Ecto neural progenitor cell (in vitro differentiated cells): ENCODE measurements at places on chromosomes 1 and 21.

DNA sequence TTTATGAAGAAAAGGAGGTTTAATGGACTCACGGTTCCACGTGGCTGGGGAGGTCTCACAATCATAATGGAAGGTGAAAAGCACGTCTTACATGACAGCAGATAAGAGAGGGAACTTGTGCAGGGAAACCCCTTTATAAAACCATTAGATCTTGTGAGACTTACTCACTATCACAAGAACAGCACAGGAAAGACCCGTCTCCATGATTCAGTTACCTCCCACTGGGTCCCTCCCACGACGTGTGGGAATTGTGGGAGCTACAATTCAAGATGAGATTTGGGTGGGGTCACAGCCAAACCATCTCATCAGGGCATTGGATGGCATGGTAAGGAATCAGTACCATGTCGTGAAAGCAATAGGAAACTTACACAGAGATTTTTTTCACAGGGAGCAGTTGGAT, 63.1 kb downstream of the MTR start:
- no peak for DNase-seq

DNA sequence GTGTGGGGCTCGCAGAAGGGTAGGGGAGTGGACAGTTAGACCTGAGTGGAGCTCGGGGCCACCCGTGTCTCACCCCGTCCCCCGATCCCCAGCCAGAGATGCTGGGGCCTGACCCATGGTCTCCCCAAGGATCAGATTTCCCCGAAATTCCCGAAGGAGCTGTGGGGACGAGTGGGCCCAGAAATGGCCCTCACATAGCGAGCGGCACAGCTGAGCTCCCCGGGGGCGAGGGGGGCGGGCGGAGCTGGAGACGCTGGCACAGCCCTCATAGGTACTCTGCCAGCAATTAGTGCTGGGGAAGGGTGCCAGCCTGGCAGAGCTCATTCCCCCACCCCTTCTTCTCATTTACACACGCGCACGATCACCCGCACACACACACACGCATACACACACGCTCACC, 9.2 kb downstream of the CASZ1 start:
- DNase-seq: no peak

GRCh38 chr1:234861761-234862160, 251.8 kb upstream of the IRF2BP2 start:
- no peak for DNase-seq

DNA sequence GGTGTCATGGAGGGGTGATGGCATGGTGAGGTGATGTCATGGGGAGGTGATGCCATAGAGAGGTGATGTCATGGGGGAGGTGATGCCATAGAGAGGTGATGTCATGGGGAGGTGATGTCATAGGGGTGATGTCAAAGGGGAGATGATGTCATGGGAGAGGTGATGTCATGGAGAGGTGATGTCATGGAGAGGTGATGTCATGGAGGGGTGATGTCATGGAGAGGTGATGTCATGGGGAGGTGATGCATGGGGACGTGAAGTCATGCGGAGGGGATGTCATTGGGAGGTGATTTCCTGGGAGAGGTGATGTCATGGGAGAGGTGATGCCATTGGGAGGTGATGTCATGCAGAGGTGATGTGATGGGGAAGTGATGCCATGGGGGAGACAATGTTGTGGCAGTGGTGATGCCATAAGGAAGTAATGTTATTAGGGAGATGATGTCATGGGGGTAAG, 92.1 kb upstream of the C1orf174 start:
- no peak for DNase-seq

GRCh38 chr1:8219530-8219929, 98.4 kb upstream of the SLC45A1 start:
- DNase-seq: no peak

DNA sequence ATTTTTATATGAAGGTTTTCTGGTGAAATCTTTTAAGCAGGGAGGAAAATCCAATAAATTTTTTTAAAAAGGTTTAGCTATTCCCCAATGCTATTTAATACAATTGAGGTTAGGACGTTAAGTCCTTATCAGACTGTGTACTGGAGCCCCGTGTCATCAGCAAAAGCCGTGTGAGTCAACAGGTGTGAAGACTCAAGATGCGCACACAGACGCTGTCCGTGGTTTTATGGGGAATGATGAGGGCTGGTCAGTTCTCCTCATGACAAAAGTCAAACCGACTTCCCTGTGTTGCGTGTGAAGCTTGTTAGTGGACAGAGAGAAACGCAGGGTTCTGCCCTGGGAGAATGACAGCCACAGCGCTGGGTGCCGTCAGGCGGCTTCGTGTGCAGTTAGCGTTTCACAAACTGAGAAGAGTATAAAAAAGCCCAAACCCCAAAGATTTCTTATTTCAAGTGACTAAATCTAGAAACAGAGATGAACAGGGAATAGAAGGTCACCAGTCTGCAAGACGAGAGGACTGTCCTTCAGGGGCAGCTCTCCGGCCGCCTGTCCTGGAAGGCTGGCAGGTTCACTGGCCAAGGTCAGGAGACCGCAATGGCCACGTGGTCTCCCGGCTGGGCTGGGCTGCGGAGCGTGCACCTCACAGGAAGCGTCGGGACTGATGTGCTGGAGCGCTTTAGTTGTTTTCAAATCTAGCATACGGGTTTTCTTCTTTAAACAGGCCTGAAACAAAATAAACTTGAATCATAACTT, 22.4 kb downstream of the PTTG1IP start:
- no peak for DNase-seq

GRCh38 chr1:191876631-191877030, 281.6 kb upstream of the RGS18 start:
- DNase-seq: no peak

DNA sequence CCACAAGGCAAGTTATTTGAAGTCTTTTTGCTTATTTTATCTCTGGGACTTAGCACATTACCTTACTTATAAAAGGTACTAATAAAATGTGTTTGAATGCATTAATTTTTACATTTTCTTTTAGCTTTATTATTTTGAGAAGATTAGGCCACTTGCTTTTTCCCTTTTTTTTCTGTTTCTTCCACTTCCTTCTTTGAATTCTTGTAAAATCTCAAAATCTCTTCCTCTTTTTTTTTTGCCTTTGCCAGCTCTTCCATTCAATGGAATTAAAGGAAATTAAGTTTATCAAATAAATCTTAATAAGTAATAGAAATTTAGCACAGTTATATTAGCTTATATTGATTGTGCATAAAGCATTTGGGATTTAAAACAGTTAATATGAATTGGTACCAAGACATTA, 260.9 kb downstream of the SRGAP2C start:
- no peak for DNase-seq

DNA sequence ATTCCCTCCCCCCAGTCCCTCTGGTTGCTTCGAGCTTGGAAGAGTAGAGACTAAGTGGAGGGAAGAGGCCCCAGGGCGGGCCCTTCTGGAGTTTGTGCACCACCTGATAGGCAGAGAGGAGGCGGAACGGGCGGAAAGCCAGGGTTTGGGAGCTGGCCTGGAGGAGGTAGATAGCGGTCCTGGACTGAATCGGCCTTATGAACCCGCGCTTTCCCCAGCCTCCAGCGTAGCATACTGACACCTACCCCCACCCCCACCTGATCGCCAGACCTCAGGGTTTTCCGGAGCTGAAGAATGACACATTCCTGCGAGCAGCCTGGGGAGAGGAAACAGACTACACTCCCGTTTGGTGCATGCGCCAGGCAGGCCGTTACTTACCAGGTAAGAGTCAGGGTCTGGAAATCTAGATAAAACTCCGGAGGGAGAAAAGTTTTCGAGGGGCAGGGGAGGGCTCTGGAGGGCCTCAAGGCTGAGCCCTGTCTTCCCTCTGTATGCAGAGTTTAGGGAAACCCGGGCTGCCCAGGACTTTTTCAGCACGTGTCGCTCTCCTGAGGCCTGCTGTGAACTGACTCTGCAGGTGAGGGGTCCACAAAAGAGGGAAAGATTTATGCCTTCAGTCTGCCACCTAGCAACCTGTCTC, 705 bp downstream of the UROD start:
- DNase-seq: peak; percentile 67

GRCh38 chr1:37817481-37817880, 9.5 kb upstream of the YRDC start:
- no peak for DNase-seq

GRCh38 chr1:21318714-21319159, 28.5 kb upstream of the ECE1 start:
- DNase-seq: no peak

DNA sequence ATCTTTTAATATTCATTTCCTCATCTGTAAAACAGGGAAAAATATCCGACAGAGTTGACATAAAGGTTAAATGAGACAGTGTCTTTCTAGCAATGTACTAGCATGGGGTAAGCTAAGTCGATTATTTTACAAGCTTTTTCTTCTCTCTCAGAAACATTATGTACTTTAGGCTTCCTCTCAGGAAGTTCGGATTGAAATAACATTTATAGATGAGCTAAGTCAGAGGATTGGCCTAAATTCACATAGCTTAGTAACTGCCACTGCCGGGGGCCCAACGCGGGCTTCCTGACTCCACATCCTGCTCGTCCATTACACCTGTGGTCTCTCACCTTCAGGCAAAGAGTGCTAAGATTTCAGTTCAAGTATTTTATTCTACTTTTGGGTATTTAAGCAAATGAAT, 462.3 kb upstream of the NFIA start:
- DNase-seq: no peak

GRCh38 chr1:192626366-192627179, 9.4 kb upstream of the RGS13 start:
- no peak for DNase-seq

DNA sequence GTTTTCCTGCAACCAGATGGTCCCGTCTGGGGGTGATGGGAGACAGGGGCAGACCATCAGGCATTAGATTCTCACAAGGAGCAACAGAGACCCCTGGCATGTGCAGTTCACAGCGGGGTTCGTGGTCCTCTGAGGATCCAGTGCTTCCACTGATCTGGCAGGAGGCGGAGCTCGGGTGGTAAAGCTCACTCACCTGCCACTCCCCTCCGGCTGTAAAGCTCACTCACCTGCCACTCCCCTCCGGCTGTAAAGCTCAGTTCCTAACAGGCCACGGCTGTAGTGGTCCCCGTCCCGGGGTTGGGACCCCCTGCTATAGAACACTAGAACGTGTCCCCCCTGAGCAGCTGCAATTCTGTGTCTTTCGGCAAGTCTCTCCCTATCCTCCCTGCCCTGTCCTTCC, 4.6 kb downstream of the KRTAP10-12 start:
- no peak for DNase-seq
